ENCODE measurements at places on chromosomes 5 and 9. TPM values are rescaled to one million over a fixed set of nuclear protein-coding genes. Genes with fewer than 3 reads are reported as not detected.

DNA sequence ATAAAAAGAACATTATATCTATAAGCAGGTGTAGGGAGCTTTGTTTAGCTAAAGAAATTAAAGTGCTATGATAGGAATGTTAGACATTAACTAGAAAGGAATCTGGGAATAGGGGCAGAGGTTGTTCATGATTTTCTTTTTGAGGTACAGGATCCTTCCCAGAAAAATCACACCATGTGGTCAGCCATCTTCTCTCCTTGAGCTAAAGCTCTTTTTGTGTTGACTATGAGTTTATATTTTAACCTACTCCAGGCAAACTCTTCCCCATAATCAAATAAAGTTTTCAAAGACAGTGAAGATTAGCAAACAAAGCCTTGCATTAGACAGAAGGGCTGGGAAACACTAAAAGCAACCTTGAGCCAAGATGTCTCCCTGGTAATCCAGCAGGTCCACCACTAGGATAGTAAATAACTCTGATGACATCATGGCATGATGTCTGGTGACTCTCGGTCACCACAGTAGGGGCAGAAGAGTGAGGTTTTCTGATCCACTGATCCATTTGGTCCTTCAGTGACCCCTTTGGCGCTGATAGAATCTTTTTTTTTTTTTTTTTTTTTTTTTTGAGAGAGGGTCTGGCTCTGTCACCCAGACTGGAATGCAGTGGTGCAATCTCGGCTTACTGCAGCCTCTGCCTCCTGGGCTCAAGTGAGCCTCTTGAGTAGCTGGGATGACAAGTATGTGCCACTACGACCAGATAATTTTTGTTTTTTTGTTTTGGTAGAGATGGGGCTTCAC, 30.6 kb upstream of the IL6ST start:
- DNase-seq = no peak

- DNase-seq = peak; percentile 59
Observed at GRCh38 chr5:159208514-159209437, 577 bp downstream of the RNF145 start.

MAPK9 gene
- total RNA-seq = 38.8 TPM

- no peak for DNase-seq
Observed at GRCh38 chr5:113761594-113761993, 248.1 kb downstream of the YTHDC2 start.

DNA sequence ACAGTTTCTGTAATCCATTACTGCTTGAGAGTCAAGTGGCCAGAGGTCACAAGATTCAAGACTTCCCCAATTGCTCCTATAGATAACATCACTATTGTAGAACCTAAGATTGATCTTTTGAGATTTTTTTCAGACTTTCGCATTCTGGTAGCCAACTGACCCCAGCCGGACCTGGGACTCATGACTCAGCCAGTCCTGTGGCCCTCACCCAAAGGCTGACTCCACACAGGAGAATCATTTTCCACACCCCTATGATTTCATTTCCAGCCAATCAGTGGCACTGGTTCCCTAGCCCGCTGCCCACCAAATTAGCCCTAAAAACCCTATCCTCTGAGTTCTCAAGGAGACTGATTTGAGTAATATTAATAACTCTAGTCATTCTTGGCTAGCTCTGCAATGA, 36.2 kb downstream of the TARS1 start:
- DNase-seq = no peak
